ENCODE measurements at places on chromosomes 6 and 20.

DNA sequence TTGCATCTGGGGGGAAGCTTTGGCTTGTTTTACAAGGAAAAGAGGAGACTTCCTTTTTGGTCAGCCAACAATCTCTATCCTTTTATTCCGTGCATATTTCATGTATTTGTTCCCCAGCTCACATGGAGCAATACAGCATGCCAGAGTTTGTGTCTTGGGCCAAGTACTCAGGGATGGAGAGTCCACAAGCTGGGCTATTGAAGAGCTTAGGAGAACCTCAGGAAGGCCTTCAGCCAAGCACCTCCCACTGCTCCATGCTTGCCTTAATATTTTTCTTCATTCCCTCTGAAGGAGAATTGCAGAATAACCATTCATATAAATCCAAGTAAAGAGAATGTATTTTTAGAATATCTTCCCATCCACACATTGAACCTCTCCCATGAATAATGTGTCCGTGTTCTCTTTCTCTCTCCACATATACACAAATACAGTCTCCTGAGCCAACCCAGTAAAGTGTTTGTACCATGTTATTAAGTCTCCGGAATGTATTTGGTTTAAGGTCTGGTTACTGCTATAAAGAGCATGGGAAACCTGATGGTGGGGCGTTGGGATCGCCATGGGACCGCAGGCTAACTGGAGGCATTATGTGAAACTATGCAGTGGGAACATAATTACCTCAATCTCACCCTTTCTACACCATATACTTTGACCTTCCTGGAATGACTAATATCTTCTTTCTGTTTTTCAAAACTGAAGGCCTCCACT lies 3.0 kb downstream of the LAMA4 start:
- peak; percentile 92 for DNase-seq

- DNase-seq, result no peak
Observed at GRCh38 chr6:144467172-144467762, 182.1 kb downstream of the UTRN start.

- no peak for DNase-seq
Observed at GRCh38 chr6:1904898-1905297, 295.2 kb downstream of the FOXC1 start.

GRCh38 chr6:3383525-3383924 lies 73.3 kb downstream of the SLC22A23 start:
- peak; percentile 54 for DNase-seq

GRCh38 chr6:28589234-28589956 lies 63.7 kb downstream of the GPX5 start:
- DNase-seq, result peak; percentile 93

GRCh38 chr6:154301086-154301625 lies 55.4 kb downstream of the IPCEF1 start:
- DNase-seq, result no peak

DNA sequence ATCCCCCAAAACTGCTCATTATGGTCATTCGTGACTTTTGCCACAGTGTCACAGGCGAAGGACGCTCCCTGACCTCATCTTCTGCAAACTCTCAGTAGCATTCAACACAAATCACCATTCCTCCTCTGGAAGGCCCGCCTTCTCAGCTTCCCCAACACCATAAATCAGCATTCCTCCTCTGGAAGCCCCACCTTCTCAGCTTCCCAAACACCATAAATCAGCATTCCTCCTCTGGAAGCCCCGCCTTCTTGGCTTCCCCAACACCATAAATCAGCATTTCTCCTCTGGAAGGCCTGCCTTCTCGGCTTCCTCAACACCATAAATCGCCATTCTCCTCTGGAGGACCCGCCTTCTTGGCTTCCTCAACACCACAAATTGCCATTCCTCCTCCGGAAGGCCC lies 288.0 kb upstream of the AGPAT4 start:
- no peak for DNase-seq

DNA sequence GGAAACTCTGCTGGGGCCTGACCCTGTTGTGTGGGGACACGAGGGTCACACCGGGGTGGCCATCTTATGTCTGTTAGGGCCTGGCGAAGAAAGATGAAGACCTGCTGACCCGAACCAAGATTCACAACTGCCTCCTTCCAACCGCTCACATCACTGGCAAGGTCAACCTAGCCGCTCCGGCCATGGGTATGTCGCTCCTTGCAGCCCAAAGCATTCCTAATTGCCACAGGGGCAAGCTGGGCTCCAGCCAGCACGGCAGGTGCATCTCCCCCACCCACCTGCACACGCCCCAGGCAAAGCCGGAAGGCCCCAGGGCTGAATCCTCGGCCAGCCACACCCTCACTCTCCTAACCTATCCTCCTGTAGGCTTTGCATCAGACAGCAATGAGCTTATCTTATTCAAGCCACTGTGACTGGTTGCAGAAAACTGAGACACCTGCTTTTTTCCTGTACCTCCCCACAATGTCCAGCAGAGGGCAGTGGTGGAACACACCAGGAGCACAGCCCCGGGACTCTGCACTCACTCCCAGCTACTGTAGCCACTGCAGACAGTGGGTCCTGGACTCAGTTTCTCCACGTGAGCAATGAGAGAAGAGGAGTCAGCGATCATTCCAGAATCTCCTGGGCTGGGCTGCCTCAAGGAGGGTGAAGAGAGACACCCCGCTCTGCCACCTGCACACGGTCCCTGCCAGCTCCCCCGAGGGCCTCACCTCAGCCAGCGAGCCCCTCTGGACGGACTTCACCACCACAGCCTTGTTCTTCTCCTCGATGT lies 170.2 kb downstream of the PREX1 start:
- DNase-seq, result peak; percentile 73

- no peak for DNase-seq
Observed at GRCh38 chr6:30149234-30149633, 11.8 kb downstream of the TRIM10 start.

DNA sequence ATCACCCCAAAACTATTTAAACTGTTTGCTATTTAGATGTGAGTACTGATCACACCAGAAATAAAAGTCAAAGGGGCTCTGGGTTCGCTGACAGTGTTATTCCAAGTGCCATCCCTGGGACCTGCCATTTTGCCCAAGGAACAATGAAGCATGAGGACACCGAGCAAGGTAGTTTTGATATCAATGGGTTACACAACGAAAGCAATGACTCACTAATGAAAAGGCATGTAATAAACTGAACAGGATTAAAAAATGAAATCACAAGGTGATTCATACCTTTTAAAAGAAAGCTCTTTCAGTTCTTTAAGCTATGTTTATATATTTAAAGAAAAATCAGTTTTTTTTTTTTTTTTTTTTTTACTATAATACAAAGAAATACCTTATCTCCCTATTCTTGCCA lies 102.0 kb downstream of the HS3ST5 start:
- DNase-seq, result no peak

DNA sequence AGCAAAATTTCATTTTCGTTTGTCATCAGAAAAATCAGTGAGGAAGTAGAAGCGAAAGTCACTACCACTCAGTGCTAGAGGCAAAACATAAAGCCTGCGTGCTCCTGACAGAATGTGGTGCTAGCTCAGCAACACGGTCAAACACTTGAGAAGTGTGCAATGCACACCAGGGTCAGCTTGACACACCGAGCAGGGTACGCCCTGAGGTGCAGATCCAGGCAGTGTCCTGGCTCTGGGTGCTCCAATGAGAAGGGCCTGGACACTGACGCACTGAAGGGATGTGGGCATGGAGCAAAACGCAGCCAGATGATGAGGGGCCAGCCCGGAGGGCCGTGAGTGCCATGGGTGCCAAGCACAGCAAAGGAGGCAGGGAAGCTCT lies 5.9 kb downstream of the RNASET2 start:
- no peak for DNase-seq

DNA sequence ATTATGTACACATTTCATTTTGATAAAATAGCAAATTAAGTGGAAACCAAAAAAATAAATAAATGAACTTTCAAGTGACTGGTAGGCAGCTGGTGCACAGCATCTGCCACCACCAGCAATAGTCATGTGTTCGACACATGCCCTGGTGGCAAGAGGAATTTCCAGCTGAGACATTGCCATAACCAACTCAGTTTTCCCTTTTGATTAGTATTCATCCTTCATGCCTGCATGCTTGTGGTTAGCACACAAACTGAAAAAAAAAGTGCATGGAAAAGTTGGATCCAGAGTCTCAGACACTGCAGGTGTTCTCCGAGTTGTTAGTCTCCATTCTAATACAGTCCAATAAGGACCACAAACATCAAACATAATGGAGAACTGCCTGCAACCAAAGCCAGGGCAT lies 156.0 kb upstream of the SOX4 start:
- DNase-seq, result peak; percentile 29

- DNase-seq, result peak; percentile 91
Observed at GRCh38 chr6:111841822-111842221, 31.4 kb downstream of the FYN start.

- no peak for DNase-seq
Observed at GRCh38 chr6:158172001-158172400, 3.9 kb downstream of the GTF2H5 start.

DNA sequence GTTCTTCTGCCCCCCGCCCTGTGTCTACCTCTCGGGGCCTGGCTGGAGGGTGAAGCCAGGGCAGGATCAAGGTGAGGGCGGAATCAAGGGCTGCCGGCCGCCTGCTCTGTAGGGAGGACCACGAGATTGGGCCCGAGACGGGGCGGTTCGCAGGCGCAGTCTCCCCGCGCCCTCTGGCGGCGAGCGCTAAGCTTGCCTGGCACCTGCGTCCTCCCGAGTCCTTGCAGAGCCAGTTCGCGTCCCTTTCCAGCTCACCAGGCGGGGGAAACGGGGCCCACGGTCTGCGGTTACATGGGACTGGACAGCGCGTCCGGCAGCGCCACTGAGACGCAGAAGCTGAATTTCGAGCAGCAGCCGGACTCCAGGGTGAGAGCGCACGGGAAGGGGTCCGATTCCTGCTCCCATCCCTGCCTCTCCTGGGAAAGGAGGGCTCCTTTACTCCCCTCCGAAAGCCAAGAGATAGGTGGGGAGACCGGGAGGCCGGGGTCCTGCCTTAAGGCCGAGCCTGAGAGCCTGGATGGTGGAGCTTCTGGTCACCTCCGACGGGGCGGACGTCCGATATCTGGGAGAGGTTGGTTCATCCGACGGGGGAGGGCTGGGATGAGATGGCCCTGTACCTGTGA lies 3.6 kb upstream of the MATN4 start:
- no peak for DNase-seq

- peak; percentile 24 for DNase-seq
Observed at GRCh38 chr6:154995254-154996015, at the start of gene TIAM2. TIAM2 (plus strand) TSS chr6:154995315; CDS start chr6:155129224, 133,909 bp downstream.

- no peak for DNase-seq
Observed at GRCh38 chr6:83169511-83169910, 23.6 kb downstream of the PGM3 start.

- DNase-seq, result peak; percentile 8
Observed at GRCh38 chr6:13006578-13007300, 290.2 kb downstream of the PHACTR1 start.

- DNase-seq, result no peak
Observed at GRCh38 chr6:88599571-88599970, 363.8 kb downstream of the RNGTT start.

DNA sequence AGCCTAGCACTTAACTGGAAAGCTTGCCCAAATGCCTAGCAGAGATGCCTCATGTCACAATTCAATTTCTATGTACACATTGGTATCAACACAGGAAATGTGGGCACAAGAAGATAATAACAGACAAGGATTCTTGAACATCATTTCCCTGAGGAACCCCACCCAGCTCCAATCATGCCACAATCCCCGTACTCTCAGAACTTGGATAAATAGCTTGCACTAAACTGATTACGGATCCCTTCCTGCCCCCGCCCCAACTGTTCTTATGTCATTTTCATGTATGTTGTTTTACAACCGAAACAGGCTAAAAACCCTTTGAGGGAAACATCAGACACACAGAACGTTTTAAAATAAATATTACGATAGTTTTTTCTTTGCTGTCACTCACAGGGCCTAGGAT lies 87.1 kb downstream of the BACH2 start:
- no peak for DNase-seq

GRCh38 chr20:50014570-50015562 lies 32.1 kb downstream of the SNAI1 start:
- no peak for DNase-seq

DNA sequence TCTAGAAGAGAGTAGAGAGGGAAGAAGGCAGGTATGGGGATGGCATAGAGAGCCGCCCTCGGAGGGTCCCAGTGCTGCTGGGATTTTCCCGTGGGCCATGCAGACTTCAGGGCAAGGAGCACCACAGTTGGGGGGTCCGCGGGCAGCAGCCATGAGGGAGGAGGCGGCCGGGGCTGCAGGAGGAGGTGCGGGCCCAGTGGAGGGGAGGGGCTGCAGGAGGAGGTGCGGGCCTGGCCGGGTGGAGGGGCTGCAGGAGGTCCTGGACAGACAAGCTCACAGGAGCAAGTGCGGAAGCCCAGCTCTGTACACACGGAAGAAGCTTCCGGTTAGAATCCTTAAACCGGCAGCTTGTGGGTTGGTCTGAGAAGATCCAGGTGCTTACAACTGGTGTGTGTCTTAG lies 34.6 kb upstream of the CHRNA4 start:
- no peak for DNase-seq

- DNase-seq, result no peak
Observed at GRCh38 chr6:166998256-166999144, 697 bp upstream of the CEP43 start.
